Putamen (tissue), 1 donor: ENCODE measurements at places on chromosomes 5 and 9.

DNA sequence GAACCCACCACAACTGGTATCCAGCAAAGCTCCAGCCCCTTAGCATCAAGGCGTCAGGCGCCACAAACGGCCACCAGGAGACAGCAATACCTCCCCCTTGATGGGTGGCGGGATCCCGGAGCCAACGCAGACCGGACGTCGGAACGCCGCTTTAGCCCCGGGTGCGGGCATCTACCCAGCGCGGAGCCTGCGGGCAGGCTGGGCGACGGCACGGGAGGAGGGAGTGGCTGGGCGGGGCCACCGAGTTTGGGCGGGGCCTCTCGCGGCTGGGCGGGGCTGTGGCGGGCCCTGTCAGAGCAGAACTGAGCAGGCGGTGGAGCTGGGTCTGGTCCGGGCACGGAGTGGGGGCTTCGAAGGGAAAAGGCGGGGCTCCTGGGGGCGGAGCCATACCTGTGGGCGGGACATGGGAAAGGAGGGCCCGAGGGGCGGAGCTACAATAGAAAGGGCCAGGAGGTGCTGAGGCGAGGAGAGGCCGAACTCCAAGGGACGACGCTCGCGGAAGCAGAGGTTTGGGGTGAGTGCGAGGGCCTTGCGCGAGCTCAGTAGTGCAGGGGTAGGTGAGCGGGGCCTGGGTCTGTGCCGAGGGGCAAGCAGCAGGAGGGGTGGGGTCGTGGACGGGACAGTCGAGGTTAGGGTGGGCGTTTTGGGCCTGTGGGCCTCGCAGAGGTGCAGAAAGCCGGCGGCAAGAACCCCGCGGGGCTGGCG, 40.2 kb upstream of the GARNL3 start:
- peak; percentile 86 for DNase-seq

DNA sequence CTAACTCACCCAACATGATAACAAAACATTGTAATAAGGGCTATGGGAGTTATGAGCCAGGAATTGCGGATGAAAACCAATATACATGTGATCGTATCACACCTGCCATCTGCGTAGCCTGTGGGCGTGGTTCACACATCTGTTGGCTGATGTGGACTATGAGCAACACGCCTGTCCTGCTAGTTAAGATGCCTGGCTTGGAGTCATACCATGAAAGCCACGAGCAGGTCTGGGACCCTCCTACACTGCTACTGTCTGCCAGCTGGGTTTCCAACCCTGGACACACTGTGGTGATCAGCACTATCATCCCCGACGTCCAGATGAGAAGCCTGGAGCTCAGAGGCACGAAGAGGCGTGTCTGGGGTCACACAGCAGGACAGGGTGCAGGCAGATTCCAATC, 40.2 kb downstream of the STK10 start:
- DNase-seq, result no peak

- DNase-seq, result no peak
Observed at GRCh38 chr5:68950930-68951329, 142.9 kb upstream of the SLC30A5 start.

- no peak for DNase-seq
Observed at GRCh38 chr9:123954518-123955280, 24.8 kb upstream of the DENND1A start.

- no peak for DNase-seq
Observed at GRCh38 chr5:136886608-136887007, 521.3 kb upstream of the TRPC7 start.

DNA sequence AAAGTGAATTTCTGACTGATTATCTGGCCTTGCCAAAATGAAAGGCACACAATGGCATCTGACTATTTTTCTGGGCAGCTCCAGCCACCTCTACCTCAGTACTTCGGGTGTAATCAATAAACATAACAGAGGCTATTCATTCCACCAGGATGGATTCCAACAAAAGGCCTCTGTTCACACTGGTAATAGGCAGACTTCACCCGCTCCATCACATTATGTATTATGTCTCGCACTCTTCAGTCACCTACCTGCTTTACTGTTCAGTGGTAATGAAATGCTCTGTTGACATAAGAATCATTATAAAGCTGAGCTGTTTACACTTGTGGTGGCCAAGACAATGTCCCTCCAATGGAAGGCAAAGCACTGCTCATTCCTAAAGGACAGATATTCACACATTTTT, 1333.7 kb upstream of the WWC1 start:
- no peak for DNase-seq

DNA sequence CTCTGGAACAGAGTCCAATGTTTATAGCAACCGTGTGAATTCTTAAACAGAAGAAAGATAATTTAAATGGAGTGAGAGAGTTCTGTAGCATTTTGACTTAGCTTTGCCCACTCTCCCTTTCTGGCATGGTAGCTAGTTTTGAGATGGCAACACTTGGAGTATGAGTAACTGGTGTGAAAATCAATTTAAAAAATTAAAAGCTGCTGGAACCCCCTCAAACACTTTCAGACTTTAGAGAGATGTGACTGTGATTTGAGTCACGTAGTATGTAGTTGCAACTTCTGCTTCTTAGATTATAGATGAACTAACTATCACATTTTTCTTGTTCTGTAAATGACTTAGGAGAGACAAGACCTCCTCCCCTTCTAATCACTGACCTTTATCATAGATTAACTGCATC, 2309.5 kb upstream of the C9orf72 start:
- DNase-seq, result no peak

DNA sequence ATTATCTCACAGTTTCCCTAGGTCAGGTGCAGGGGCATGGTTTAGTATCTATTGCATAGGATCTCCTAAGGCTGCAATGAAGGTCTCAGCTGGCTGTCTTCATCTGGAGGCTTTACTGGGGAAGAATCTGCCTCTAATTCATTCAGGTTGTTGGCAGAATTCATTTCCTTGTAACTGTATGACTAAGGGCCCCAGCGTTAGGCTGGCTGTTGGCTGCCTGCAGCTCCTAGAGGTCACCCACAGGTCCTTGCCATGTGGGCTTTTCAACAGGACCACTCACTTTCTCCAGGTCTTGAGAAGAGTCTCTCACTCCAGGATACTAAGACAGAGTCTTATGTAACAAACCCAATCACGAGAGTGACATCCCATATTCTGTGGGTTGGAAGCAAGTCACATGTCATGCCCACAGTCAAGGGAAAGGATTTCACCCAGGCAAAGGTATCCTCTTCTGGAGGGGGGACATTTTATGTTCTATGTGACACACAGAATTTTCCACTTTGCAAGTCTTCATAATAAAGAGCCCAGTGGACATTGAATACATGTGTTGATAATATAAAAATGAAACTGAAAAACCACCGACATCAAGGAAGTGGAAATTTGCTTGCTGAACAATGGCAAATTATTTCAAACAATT, 38.2 kb downstream of the HMHB1 start:
- DNase-seq, result no peak

GRCh38 chr5:136115183-136115865, 17.3 kb upstream of the SMAD5 start:
- DNase-seq, result no peak

- no peak for DNase-seq
Observed at GRCh38 chr5:172788771-172789686, 18.0 kb upstream of the DUSP1 start.

DNA sequence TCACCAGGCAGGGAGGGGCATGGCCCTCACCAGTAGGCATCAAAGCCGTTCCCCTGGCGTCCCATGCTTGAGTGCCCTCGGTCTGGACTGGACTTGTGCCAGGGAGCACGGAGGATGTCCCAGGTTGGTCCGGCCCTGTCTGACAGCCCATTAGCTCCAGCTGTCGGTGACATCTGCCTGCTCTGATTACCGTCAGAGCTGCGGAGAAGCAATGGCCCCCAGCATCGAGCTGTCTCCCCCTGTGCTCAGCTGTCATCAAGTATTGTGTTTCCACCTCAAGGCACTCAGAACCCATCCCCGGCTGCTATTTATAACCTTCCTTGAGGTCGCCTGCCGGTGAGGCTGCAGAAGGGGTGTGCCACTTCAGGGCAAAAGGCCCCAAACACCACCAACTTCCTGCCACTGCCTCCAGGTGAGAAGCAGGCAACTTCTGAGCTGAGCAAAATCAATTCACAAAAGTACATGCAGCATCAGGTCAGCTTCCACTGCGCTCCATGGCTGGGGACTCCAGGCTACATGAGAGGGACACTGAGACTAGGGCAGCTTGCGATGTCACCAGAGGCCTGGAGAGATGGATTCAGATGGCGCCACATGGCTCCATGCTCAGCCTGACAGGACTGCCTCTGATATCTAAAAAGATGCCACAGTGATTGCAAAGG, 142.7 kb downstream of the C5orf15 start:
- no peak for DNase-seq

- no peak for DNase-seq
Observed at GRCh38 chr9:4277531-4277991, 22.3 kb downstream of the GLIS3 start.

DNA sequence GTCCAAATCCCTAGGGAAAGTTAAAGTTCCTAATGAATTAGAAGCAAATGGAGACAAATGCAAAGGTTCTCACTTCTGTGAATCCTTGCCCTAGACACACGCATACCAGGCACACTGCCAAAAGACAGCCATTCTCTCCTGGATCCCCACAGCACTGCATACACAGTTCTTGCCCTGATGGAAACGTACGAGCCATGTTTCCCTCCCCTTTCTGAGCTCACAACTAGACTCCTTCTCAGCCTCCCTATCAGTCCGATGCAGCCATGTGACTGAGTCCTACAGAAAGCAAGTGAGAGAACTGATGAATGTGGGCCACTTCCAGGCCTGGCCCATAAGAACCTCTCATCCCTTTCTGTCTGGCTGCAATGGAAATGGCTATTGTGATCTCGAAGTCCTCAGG, 92.0 kb downstream of the ZNF608 start:
- no peak for DNase-seq

DNA sequence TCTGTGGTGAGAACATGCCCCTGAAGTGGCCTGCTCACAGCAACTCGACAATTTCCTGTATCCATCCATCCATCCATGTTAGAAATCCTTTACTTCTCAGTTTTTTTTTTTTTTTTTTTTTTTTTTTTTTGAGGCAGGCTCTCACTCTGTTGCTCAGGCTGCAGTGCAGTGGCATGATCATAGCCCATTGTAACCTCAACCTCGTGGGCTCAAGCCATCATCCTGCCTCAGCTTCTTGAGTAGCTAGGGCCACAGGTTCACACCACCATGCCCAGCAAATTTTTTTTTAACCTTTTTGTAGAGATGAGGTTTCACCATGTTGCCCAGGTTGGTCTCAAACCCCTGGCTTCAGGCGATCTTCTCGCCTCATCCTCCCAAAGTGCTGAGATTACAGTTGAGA, 259.1 kb downstream of the ARHGAP26 start:
- DNase-seq, result no peak

DNA sequence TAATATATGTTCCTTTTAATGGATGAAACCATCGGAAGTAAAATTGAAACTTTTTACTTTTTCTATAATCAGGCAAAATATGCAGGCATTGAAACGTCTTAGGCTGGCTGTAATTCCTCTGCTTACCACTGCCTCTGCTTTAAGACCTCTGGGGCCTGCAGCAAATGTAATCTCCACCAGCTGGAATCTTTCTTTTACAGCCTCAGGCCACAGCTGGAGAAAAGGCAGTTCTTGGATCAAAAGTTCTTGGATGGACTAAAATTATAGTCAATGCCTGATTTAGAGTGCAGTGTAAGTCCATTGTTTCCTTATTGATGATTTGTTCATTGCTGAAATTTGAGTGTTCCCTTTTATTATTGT, 396.7 kb downstream of the KCTD16 start:
- DNase-seq, result no peak

- DNase-seq, result peak; percentile 25
Observed at GRCh38 chr9:127336506-127337352, 60.2 kb upstream of the SLC2A8 start.

DNA sequence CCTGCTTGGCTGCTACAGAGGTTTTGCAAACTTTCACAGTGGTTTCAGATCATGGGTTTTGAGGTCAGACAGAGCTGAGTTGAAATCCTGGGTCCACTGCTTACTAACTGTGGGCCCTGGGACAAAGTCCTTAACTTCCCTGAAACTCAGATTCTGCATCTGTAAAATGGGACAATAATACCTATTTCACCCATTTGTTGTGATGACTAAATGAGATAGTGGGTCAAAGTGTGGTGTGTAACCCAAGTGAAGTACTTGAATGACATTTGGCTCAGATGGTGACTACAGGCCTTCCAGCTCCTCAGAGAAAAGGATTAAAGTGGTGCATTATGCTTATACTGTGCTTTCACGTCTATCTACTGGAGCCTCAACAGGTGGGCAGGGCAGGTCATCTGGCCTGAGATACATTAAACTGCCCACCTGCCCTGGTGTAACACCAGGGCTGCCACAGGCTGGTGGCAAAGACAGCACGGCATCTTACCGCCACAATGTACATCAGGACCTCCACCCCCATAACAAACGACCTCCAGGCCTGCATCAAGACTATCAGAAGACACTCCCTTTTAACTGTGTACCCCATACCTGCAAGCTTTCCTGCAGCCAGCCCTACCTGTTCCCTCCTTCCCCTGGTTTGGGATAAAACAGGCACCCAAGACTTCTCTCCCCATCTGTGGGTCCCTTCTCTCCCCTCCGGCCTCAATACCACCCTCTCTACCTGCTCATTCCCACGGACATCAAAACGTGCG, 846 bp upstream of the TRAF1 start:
- no peak for DNase-seq

GRCh38 chr5:158609333-158610050, 490.2 kb downstream of the EBF1 start:
- DNase-seq, result no peak

DNA sequence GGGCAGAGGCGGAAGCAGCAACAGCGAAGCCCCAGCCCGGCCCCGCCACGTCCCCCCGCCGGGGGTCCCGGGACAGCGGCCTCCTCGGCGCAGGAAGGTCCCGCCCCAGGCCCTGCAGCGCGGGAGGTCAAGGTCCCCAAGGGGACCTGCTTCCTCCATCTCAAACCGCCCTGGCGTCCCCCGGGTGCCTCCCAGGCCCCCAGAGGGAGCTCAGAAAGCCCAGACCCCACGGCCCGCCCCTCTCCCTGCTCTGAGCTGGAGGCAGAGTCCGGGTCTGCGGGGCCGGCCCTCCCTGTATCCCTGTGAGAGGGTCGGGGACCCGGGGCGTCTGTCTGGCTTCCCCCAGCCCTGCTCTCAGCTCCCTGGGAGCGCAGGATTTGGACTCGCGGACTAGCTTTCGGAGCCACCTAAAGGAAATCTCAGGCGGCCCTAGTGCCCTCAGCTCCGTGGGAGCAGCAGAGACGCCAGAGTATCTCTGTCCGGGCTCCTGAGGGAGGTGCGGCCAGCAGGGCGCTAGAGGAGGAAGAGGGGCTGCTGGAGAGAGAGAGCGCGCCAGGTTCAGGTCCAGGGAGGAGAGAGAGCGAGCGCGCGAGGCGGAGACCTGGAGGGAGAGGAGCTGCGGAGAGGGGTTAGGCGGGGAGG, 30.7 kb downstream of the EXOC3 start:
- peak; percentile 18 for DNase-seq

DNA sequence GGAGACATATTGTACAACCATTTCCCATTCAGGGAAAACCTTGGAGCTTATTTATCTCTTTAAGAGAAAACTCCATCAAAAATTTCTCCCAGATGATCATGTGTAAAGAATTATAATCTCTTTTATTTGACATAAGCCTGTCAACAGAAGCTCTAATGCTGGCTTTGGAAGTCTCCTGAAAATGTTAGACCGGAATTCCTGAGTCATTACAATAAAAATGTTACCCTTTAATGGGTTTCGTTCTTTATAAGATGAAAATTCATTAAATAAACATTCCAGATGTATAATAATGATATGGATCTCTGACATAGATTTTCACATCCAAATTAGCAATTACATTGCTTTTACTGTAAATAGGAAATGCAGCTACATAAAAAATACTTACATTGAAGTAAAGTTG, 1036.4 kb downstream of the EFNA5 start:
- DNase-seq, result no peak
